ENCODE measurements at places on chromosomes 7 and 10. TPM values are rescaled to one million over a fixed set of nuclear protein-coding genes. Genes with fewer than 3 reads are reported as not detected.

- DNase-seq, result peak; percentile 76
Observed at GRCh38 chr10:126904818-126905701, at the start of gene DOCK1. Gene DOCK1 (plus strand): TSS chr10:126905428. CDS start chr10:126905518, 90 bp downstream.

DNA sequence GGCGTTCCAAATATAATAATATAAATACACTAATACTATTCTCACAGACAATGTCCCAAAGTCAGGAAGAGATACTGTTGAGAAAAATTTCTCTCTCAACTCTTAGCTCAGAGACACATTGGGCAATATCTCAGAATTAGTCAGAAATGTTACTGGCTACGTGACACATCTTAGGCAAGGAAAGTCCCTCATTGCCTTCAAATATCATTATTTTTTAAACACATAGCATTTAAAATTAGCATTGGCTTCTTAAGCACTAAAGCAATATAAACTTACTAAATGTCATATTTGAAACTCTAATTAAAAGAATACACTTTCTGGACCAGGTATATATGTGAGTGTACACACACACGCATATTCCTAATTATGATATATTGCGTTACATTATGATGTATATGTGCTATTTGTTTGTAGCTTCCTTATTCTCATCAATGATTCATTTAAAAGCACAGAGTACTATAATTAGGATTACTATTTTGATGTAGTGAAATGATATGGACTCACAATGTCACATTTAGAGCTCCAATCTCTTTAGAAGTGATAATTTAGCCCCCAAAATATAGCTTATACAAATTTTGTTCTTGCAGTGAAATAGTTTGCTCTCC, 255.8 kb downstream of the TWIST1 start:
- DNase-seq, result no peak

DNA sequence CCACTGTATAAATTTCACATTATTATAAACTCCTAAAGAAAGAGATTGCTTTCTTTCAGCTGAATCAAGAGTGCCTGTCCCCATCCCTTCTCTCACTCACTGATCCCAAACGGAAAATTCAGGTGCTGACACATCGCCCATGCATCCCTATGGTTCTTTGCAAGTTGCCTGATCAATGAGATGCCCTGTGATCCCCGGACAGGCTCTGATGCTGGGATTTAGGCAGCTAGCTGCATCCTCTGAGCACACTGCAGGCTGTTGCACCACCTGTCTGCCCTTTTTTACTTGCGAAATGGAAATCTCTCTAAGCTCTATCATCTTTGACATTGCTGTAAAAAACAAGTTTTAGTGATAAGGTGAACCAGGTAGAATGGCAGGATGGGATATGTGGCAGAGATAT, 456.5 kb downstream of the GATA3 start:
- no peak for DNase-seq

CACNB2 gene
- 14.3 TPM for total RNA-seq

DNA sequence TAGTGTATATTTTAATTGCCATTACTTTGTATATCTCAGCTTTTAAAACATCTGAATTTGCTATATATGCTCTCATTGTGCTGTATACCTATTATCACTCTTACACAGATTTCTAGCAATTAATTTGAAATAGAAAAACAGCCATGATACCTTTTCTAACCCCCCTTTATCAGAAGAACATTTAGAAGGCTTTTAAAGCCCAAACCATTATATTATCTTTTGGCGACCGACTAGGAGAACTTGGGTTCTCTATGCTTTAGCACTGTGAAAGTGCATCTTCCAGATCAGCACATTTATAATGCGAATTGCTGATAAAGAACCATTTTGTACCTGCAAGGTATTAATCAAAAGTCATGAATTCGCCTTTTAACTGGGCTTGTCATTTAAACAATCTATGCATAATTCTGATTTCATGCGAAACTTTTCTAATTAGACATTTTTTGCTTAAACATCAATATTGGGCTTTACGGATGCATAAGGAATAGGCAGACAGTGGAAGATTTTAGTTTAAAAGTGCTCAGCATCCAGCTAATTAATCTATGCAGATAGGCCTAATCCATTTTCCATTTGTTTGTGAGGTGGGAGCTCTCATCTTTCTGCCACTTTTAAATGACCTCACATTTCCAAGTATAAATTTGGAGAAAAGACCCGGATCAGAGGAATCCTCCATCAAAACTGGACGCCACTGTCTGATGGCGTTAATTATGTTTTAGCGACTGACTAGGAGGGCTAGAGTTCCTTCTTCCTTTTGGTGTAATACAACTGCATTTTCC, 1.2 kb upstream of the MLLT10 start:
- DNase-seq, result no peak

GRCh38 chr10:114483575-114483974, 79.3 kb upstream of the AFAP1L2 start:
- DNase-seq, result no peak

OR2A1 gene
- total RNA-seq, result not detected

- no peak for DNase-seq
Observed at GRCh38 chr7:139673230-139673629, 104.6 kb downstream of the HIPK2 start.

DNA sequence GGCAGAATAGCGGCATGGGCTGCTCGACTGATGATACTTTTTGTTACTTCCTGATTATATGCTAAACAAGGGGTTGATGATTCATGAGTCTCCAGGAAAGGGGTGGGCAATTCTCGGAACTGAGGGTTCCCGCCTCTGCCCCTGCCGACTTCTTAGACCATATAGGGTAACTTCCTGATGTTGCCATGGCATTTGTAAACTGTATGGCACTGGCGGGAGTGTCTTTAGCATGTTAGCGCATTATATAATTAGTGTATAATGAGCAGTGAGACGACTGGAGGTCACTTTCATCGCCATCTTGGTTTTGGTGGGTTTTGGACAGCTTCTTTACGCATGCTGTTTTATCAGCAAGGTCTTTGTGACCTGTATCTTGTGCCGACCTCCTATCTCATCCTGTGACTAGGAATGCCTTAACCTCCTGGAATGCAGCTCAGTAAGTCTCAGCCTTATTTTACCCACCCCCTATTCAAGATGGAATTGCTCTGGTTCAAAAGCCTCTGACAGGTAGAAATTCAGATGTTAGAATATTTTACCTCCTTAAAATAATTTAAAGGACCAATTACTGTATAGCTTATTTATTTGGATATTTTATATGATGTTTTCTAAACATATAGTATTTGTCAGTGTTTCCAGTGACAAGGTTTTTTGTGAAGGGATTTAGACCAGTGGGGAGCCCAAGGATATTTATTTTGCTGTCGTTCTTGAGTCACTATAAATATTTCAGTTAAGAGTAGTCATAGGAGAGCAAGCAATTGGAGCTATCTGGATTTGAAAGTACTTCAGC, 90.1 kb upstream of the PIK3CG start:
- no peak for DNase-seq

GRCh38 chr10:4070921-4071660, 286.1 kb upstream of the KLF6 start:
- DNase-seq, result no peak

DNA sequence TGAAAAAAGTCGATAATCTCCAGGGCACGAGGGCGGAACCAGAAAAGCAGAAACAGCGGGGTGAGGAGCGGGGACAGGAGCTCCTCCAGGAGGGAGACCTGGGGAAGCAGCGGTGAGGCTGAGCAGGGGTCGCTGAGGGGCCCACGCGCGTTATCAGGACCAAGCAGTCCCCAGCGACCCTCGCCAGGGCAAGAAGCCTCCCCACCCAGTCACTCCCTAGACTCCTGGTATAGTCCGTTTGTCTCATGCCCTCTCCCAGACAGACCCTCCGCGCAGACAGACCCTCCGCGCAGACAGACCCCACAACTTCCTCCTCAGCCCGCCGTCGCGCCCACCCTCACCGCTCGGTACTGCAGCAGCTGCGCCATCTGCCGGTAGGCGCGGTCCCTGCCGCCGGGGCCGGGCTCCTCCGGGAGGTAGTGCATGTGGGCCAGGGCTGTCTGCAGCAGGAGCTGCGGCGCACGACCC, 6.3 kb downstream of the ATG9B start:
- peak; percentile 66 for DNase-seq

DNA sequence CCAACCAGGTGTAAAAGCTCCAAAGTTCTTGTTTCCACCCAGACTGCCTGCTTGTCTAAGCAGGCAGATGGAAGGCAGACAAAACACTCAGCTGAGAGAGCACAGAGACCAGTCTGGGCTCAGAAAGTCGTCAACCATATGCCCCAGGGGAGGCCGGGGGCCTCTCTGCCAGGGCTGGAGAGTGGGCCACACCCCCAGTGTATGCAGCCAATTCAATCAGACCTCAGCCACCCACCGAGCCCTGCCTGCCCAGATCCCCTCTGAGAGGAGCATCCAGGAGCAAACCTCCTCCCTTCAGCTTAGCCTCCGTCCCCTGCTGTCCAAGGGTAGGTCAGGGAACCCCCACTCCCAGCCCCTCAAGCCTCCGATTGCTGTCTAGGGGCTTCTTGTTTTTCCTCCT, 196.3 kb downstream of the LSM5 start:
- DNase-seq, result no peak

- DNase-seq, result peak; percentile 72
Observed at GRCh38 chr7:55964261-55965099, at the start of gene NIPSNAP2. Gene NIPSNAP2 (plus strand): TSS chr7:55964585. CDS start chr7:55964610, 25 bp downstream.

GRCh38 chr10:1147810-1148209, 91.6 kb downstream of the WDR37 start:
- DNase-seq, result no peak

GRCh38 chr10:124011464-124011863, 81.9 kb downstream of the CHST15 start:
- DNase-seq, result no peak

GRCh38 chr10:97463363-97464132, 17.6 kb downstream of the ZDHHC16 start:
- no peak for DNase-seq

GRCh38 chr10:98667081-98667480, 220.3 kb upstream of the HPS1 start:
- no peak for DNase-seq

DNA sequence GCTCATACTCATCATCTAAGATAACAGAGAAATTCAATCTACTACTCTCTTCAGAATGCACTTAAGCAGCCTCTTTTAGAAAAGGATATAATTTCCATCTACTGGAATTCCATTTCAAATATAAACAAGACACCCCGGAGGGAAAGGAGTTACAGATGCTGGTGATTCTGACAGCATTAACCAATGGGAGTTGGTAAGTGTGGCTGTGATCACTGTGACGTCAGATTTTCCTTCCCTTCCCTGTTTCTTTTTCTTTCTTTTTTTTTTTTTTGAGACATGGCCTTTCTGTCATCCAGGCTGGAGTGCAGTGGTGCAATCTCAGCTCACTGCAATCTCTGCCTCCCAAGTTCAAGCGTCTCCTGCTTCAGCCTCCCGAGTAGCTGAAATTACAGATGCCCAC, 106.6 kb downstream of the ACTR3B start:
- no peak for DNase-seq

- DNase-seq, result no peak
Observed at GRCh38 chr7:92695308-92696261, 105.4 kb upstream of the FAM133B start.

DNA sequence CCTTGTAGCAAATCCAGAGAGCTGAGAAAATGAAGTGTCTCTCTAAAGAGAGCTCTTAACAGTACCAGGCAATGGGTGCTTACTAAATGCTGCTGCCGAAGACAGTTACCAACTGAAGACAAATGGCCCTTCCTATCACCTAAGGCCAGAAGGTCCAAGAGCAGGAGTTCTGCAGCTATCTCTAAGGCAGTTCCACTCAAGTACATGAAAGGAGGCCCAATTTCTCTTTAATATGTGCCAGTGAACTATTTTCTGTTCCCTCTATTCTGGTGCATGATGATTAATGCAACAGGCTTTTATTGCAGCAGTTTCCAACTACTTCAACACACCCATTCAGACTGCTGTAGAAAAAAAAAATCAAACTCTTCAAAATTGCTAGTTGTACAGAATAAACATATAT, 122.5 kb downstream of the SLC25A13 start:
- no peak for DNase-seq

DNA sequence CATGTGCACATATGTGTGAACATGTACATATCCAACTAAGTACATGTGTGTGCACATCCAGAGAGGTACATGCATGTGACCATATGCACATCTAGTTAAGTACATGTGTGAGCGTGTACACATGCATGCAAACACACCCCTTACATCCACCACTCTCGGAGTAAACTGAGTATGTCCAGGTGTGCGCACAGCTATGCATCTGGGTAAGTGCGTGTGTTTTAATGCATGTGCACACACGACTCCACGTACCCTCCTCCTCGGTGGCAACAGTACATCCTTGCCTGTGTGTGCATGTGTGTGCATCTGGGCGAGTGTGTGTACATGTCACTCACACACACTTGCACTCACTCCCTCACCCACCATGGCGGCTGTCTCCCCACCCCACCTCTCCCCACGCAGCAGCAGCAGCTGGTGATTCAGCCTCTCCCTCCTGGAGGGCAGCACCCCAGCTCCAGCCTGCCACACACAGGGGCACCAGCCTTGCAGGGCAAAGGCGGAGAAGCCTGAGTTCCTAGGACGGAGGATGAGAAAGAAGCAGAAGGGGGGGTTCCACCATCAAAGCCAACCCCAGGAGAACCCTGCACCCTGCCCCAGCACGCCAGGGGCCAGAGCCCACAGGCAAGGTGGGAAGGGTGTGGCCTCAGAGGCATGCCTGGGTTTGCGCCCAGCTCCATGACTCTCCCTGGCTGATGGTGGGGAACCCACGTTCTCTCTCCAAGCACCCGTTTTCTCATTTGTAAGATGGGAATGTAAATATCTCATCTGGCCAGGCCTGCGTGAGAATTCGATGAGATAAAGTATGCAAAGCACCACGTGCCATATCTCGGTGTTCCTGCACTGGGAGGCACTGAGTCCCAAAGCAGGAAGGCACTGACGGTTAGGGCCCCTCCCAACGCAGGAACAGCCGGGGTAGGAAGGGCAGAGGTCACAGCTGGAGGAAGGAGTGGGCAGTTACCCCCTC, 27.7 kb upstream of the DNAAF5 start:
- DNase-seq, result no peak

- no peak for DNase-seq
Observed at GRCh38 chr10:115931309-115931708, 341.7 kb downstream of the GFRA1 start.

HOXA5 gene
- 10.4 TPM for total RNA-seq

TRIL gene
- 1.6 TPM for total RNA-seq

STEAP1B gene
- 0.73 TPM for total RNA-seq

DNA sequence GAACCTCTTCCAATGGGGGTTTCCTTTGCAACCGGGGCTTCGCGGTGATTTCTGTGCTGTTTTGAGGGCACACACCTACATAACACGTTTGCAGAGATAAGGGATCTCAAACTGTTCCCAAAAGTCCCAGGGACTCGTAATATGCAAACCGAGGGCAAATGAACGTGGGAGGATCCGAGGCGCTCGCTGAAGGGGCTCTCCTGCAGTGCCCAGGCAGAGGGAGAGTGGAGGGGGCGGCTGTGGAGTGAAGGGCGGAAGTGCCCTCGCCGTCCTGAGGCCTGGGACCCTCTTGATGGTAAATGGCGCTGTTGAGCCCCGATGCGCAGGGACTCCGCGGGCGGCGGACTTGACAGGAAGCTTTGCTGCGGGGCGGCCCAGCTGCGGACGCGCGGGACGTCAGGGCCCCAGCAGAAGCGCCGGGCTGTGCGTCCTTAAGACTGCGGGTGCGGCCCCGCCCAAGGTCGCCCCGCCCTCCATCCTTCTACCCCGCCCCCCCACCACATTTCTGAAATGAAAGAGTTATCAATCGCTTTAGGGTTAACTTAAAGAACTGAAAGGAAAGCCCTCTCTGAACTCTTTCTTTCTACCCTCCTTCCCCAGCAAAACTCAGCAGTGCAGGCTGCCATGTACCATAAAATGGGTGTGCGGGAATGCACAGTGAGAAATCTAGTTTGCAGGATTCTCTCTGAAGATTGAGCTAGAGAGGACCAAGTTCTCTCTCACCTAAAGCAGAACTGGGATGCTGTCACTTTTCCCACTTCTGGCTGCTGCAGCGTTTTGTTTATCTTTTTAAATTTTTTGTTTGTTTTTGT, 151.8 kb upstream of the YAE1 start:
- DNase-seq, result no peak

SORCS3 gene
- total RNA-seq, result not detected
